Stimulated activated CD4-positive, alpha-beta T cell treated with anti-CD3 and anti-CD28 coated beads, Interleukin-1b, Interleukin-23, amount 100 ng/mL, for 1 hour (primary cell): ENCODE measurements at places on chromosomes 2 and 18.

- DNase-seq, result no peak
Measured at GRCh38 chr18:41756141-41756540, 198.9 kb upstream of the PIK3C3 start.

DNA sequence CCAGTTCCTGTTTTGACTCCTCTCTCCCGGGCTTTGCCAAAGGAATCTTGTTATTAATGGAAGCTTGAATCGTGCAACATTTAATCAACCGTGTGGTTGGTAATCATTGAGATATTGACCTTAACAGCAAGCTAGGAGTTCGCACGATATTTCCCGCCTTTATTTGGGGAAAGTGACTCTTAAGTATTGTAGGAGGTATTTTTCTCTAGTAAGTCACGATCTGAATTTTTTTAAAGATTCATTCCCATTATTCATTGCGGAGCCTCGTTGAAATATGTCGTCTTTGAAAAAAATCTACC is 663 bp downstream of the NUP35 start:
- DNase-seq, result no peak

DNA sequence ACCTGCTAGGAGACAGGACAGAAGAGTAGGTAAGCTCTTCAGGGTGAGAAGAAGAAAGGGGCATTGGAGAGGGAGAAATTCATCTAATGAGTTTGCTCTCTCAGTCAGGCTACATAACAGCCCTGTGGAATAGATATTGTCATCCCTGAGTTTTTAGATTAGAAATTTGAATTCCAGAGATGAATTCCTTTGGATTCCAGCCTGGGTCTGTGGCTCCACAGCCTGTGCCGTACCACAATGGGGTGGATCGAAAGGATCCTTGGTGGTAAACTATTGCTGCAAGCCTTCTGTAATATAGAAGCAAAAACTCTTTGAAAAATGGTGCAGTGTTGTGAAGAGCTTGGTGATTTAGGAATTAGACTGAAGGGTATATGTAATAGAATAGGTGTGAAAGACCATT is 21.0 kb downstream of the MYO1B start:
- DNase-seq, result no peak

- DNase-seq, result no peak
Measured at GRCh38 chr2:191202881-191203397, 42.3 kb upstream of the MYO1B start.

DNA sequence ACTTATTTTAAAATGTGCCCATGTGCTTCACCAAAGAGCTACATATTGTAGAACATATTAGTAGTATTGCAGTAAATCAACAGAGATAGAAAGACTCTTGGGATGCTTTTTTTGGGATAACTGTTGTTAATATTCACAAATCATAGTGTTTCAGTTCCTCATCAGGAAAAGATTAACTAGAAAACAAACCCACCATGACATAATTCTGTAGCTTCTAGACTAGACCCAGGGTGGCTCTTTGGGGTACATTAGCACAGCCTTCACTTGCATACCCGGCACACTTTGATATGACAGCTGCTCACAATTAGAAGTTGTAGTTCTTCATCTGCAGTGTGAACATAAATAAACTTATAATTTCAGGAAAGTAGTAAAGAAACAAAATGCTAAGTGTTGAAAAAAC is 154.2 kb downstream of the ATP9B start:
- DNase-seq, result no peak

GRCh38 chr18:57918601-57919000 is 115.5 kb upstream of the ATP8B1 start:
- DNase-seq, result no peak

GRCh38 chr18:6561862-6562291 is 147.2 kb upstream of the L3MBTL4 start:
- DNase-seq, result no peak

- no peak for DNase-seq
Measured at GRCh38 chr2:137910641-137911040, 53.6 kb upstream of the HNMT start.

DNA sequence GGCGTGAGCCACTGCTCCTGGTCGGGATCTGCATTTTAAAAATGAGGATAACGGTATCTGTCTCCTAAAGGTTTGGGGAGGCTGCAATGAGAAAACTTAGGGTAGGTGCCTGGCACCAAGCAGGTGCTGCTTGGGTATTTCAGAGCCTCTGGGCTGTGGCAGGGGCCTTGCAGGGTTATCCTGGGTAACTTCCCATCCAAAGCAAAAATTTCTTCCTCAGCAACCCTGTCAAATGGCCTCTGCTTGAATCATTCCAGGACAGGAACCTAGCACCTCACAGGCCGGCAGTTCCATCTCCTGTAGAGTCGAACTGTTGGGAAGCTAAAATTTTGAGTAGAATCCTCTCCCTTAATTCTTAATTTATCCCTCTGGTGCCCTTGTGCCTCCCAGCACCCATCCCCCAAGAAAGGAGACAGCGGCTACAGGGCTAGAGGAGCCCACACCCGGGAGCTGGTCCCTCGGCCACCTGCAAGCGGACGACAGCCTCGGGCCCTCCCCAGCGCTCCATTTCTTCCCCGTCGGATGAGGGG is 868 bp downstream of the CGREF1 start:
- no peak for DNase-seq
